ENCODE measurements at places on chromosomes 4 and X. TPM values are rescaled to one million over a fixed set of nuclear protein-coding genes. Genes with fewer than 3 reads are reported as not detected.
A peak's percentile ranks its signal among the peaks of the same experiment; 100 is the strongest.

The FAM114A1 gene
- 37.5 TPM for polyA plus RNA-seq

The SLC25A43 gene
- 7.4 TPM for polyA plus RNA-seq

The NONO gene
- 749 TPM for polyA plus RNA-seq

The TCEANC gene
- 6.9 TPM for polyA plus RNA-seq

The TFE3 gene
- 32.2 TPM for polyA plus RNA-seq

The CNGA1 gene
- 4.7 TPM for polyA plus RNA-seq

The SASH3 gene
- 1.3 TPM for polyA plus RNA-seq

The ITIH6 gene
- polyA plus RNA-seq = 0.18 TPM

The WWC2 gene
- polyA plus RNA-seq = 67.5 TPM

The TMEM31 gene
- polyA plus RNA-seq = 1.8 TPM

The TMEM154 gene
- polyA plus RNA-seq = 1.5 TPM

The ZNF711 gene
- 96.3 TPM for polyA plus RNA-seq

The F9 gene
- polyA plus RNA-seq = not detected

The TXLNG gene
- 19.4 TPM for polyA plus RNA-seq

- no peak for DNase-seq
Observed at GRCh38 chrX:116281106-116281505, 110.6 kb downstream of the AGTR2 start.

DNA sequence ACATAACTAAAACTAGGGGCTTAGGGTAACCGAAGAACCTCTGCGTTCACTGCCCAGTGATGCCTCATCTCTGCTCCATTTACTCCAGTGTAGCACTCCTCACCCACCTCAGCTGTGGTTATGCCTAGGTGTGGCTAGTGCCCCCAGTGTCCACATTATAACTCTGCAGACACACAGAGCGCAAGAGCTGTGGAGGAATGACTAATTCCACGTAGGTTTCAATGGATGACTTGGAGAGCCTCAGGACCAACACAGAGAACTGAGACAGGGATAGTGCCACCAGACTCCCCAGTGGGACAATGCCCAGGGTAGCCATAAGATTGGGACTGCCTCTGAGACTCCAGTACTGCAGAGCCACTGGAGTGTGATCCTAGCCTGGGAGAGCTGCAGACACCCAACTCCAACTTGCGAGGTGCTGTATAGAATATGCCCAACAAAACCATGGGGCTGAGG, 542.4 kb upstream of the DIPK2B start:
- DNase-seq = no peak

DNA sequence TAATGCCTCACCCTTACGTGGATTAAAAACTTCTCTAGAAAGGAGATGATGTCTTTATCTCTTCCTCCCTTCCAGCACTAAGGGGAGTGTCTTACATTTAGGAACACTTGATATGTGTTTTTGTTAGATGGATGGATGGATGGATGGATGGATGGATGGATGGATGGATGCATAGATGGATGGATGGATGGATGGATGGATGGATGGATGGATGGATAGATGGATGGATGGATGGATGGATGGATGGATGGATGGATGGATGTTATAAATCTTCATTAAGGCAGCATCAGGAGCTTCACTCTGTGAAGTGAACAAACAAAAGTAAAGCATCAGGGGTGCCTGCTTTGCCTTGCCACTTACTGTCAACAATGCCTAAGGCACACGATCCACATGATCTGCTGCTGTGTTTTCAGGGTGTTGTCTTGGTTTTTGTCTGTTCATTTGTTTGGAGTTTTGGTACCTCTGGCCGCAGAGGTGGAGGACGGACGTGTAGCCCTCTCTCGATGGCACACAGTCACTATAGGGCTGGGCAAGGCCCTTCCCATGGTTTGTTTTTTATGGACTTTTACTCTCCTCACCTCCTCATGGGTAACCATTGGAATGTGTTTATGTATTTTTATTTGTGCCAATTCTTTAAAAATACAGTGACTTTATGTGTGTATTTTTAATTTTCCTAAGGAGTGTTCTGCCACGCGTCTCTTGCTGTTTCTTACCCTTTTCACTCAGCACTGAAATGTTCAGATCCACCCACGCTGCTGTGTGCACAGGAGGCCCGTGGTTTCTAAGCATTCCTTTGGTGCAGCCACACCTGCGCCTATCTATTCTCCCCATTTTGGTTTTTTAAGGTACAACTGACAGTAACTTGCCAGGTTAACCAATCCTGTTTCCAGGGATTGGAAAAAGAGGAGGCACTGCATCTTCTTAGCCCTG, 91.8 kb upstream of the ENPP6 start:
- no peak for DNase-seq

- DNase-seq = no peak
Observed at GRCh38 chrX:152313529-152314302, 137.4 kb downstream of the GABRA3 start.

- peak; percentile 40 for DNase-seq
Observed at GRCh38 chrX:69136546-69137331, 28.5 kb downstream of the PJA1 start.

DNA sequence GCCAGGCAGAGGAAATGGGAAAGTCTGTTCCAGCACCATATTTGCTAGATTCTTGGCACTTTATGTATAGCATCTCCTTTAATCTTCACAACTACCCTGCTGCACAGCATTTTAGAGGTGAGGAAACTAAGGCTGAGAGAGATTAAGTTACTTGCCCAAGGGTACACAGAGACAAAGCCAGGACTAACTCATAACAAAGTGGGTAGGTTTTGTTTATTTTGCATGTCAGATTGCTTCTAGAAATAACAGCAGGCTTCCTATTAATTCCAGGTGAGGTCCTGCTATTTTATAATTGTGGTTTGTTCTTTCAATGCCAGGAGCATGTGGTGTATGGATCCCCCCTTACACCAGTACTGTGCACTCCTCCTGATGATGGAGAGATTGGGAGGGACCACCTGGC, 15.0 kb downstream of the TCEANC start:
- no peak for DNase-seq

GRCh38 chr4:39539089-39539611, 11.9 kb upstream of the UGDH start:
- DNase-seq = peak; percentile 55

- no peak for DNase-seq
Observed at GRCh38 chr4:103443324-103443723, 245.2 kb upstream of the CENPE start.

GRCh38 chrX:154450312-154450711, 6.4 kb downstream of the FAM50A start:
- no peak for DNase-seq

DNA sequence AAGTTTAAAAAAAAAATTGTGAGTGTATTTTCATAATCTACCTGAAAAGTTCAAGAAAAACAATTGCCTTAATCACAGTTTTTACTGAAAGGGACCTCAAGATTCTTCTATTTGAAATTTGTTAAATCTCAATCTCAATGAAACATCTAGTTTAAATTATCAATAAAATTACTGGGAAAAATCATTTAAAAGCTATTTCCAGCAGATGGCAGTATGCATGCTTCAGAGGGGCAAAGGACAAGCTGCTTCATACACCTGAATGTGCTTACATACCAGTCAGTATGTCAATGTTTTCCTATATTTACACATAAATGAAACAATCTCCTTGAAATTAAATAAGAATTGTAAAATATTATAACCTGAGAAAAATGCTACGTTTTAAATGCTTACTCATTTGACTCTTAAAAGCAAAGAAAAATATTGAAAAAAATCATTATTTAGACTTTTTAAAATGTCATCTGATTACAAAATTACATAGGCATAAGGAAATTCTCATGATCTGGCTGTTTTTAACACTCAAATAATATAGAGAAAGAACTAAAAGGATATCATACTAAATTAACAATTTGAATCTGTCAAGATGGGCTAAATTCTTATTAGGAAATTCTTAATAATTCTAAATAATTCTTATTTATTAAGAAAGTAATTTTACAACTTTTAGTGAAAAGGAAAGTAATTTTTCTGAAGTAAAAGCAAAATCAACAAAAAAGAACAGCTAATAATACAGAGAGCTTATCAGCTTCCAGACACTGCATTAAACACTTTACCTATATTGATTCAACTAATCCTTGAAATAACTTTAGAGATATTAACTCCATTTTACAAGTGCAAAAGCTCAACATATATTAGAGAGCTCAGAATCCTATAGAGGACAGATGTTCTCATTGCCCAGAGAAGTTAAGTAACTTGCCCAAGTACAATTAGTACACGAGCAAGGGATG, 242.1 kb downstream of the ADAMTS3 start:
- no peak for DNase-seq

GRCh38 chrX:45876206-45876605, 669.0 kb downstream of the ZNF674 start:
- no peak for DNase-seq

Measured in left kidney (tissue), 8 donors.